Stimulated activated naive CD4-positive, alpha-beta T cell treated with Interleukin-2 at 50 U/mL for 16 hours (primary cell): ENCODE measurements at places on chromosomes 6 and 20.

DNA sequence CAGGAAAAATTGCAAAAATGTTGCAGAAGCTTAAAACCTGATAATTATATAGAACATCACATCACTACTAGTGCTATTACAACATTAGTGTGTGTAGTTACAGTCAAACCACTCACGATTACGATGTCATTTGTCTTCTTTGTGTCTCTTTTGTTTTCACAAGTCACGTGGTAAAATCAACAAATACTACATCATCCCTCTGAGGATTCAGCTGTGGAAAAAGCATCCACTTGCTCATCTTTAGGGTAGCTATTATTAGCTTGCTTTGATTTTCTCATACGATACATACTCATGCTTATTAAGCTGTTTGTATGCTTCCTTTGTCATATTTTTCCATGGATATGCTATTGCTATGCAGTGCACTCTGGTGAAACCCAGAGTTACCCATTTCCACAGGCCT, 22.2 kb upstream of the ATXN1 start:
- no peak for DNase-seq

GRCh38 chr6:41283600-41283999, 2.9 kb downstream of the TREM1 start:
- no peak for DNase-seq

- DNase-seq, result no peak
These were observed 11.8 kb upstream of the ZNF76 start for GRCh38 chr6:35247642-35248231.

GRCh38 chr6:39181333-39181732, 47.9 kb downstream of the KCNK5 start:
- no peak for DNase-seq

GRCh38 chr6:165106261-165106660, 203.1 kb downstream of the C6orf118 start:
- DNase-seq, result no peak

DNA sequence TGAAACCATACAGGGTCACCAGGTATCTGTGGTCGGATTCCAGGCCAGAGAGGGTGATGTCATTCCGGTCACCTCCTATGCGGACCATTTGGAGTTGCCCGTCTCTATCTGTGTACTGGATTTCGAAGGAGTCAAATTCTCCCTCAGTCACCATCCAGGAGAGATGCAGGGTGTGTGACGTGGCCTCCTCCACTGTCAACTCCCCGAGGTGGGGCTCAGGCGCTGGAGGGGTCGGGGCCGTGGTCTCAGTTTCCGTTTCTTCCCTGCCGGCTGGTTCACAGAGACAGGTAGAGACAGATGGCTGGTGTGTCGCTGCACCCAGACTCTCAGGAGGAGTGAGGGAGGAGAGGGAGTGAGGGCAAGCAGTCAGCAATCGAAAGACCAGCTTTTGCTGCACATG, 30.7 kb downstream of the CYP21A2 start:
- DNase-seq, result no peak

DNA sequence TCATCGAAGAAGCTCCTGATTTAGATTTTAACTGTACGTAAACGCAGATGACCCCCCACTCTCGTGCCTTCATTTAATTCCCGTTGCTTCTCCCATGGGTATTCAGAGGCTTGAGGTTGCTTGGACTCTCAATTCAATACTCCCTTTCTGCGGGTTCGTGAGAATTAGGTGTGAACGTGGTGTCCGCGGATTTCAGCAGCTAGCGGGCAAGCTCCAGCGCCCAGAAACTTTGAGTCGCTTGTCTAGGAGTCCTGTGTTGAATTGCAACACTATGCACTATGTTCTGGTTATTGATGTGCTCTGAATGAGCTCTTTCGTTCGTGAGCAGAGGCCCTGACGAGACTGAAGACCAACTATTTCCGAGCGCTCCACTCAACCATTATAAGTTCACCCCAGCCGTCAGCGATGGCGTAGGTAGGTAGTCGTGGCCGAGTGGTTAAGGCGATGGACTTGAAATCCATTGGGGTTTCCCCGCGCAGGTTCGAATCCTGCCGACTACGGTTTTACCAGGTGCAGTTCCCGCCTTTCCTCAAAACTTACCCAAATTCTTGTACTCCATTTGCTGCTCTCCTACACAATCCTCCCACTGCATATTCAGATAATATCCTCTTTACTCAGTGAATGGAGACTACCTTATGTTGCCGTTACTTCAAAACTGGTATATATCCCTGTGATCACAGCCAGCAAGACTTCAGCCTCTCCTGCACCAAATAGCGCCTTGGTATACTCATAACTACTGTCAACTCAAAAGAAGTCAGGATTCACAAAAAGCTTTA, 72.6 kb upstream of the ZNF184 start:
- DNase-seq, result no peak

DNA sequence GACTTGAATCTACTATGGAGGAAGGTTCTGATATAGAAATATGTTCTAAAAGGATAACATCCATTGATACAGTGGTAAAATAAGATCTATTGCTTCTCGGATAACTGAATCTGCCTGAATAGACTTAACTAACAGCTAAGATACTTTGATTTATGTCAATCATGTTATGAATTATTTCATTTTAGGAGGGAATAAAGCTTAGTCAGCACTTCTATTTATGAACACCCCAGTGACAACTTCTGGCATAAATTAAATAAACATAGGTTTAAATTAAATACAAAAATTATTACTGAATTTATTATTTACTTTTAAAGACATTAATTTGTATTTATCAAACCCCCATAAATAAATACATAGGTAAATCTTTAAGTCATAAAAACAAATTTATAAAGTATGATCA, 69.3 kb downstream of the IMPG1 start:
- no peak for DNase-seq

- no peak for DNase-seq
These were observed 71.6 kb downstream of the BANF2 start for GRCh38 chr20:17771206-17772004.

DNA sequence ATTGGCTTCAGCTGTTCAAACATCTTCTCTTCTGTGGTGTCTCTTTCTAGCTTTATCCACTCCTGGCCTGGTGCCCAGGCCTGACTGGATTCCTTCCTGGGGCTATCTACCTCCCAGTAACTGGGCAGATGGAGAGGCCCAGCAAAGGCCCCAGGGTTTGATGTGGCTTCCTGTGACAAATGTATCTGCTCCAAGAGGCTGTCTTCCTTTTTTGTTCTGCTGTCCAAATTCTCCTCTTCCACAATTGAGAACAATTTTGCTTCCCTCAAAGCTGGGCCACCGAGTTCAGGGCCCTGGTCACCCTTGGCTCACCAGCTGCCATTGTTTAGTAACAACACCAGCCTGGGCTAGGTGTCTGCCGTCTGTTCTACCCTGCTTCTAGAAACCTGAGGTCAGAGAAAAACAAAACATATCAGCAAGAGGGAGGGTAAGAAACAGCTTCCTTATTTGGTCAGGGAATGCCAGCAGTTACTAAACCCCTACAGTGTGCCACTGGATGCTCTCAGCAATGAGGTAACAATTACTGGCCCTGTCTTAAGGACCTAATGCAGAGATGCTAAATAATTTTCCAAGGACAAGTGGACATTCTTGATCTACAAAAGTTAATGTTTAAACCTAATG, 3.9 kb downstream of the ZFP57 start:
- no peak for DNase-seq

GRCh38 chr20:8946036-8946940, 122.6 kb upstream of the PLCB4 start:
- no peak for DNase-seq

DNA sequence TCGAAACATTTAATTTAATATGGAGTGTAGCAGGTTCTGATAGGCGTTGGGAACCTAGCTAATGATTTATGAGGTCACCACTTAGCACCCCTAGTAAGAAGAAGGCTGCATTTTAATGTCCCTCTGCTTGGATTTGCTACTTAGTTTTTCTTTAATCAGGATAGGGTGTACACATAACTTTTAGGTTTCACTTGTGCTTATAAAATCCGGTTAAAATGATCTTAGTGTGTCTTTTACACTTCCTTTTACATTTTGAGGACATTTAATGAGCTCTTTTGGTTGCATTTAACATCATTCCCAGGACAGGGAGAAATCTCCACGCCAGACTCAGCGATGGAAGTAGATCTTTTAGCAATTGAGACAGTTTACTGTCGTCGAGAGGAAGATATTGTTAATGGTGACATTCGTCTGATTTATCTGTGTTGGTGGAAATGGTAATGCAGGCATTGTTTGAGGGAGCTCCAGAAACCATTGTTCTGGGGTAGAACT, 5.6 kb downstream of the TFAP2A start:
- DNase-seq, result no peak

GRCh38 chr6:41058783-41059181, 5.8 kb downstream of the APOBEC2 start:
- no peak for DNase-seq

GRCh38 chr6:13190376-13190775, 138.0 kb downstream of the TBC1D7 start:
- DNase-seq, result no peak
